Activated CD8-positive, alpha-beta T cell treated with anti-CD3 and anti-CD28 coated beads, Interleukin-2, amount 10 ng/mL, durations not matched to agents 7 days and 5 days (primary cell): ENCODE measurements at places on chromosomes 4 and X.

- DNase-seq = no peak
Measured at GRCh38 chr4:127741247-127741646, 11.0 kb downstream of the SLC25A31 start.

GRCh38 chrX:6262959-6263358, 34.3 kb upstream of the NLGN4X start:
- no peak for DNase-seq

DNA sequence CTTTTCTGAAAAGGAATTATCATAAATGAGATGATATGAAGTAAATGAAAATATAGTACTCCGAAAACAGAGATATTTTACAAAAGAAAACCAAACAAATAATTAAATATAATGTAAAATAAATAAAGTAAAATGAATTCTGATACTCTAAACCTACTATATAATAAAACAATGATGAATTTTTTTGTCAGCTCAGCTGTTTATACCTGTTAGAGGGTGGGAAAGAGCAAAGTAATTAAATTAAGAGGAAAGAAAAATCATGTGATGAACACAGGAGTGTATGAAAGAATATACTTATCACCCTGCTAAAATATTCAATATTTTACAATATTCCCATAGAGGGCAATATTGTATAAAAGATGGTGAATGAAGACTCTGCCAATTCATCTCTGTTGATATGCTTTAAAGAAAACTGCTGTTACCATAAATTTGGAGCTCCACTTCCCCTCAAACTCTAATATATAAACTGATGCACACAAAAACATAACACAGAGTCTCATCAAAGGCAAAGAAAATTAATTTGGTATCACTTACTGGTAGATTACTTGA, 6.5 kb upstream of the NDST4 start:
- DNase-seq = no peak

GRCh38 chrX:14675500-14675899, 146.2 kb downstream of the GLRA2 start:
- no peak for DNase-seq

- no peak for DNase-seq
Measured at GRCh38 chr4:7185487-7186030, 6.8 kb upstream of the SORCS2 start.

GRCh38 chr4:27638163-27638915, 777.7 kb downstream of the STIM2 start:
- DNase-seq = no peak

DNA sequence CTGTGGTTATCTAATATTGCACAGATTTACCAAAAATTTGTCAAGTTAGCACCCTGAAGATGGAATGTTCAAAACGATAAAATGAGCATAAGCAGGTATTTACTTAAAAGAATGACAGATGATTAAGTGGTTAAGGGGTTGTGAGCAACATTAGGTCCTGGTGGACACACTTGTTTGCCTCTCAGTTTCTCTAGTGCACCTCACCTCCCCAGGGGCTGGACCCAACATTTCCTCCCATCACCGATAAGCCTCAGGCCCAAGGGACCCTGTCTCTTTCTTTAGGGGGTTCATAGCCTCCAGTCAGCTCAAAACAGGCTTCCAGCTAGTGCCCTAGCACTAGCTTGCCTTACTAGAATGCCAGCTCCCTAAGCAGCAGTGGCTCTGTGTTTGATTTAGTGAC, 88.0 kb downstream of the ATP11C start:
- DNase-seq = no peak

DNA sequence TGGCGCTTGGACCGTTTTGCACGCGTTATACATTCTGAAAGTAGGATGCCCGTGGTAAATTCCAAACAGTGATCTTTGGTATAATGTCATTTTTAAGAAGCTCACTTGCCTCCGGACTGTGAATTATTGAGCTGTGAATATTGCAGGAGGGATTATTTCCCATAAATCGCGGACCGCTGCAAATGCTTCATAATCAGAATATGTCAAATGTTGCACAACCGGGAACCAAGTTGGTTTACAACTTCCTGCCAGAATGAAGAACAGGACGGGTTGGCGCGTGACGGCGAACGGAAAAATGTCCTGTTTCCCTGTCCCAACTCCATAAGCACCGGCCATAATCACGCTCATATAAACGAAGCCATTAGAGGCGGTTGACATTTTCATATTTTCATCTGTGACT, 67.6 kb downstream of the SHOX start:
- DNase-seq = no peak

DNA sequence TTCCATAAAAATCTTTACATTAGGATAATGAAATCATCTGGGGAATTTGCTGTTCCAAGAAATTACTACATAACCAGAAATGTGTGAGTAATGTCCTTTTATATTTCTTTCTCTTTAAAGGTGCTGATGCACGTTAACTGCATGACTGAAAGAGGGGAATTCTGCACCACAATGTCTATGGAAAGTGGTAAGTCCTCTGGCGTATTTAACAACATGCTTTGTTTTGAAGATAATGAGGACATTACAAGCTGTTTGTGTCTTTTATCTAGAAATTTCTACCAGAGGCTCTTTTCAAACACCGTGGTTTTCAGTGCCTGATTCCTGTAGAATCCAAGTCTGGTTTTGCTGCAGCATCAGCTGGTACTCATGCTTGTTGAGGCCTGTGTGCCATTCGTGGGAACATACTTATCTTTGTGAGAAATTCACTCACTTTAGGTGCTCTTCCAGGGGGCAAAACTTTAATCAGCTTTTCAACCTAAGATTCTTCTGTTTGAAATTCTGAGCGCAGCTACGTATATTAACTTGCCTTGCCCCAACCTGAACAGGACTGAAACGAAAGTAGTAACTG, 257.2 kb downstream of the PDHA2 start:
- DNase-seq = no peak

- peak; percentile 46 for DNase-seq
Measured at GRCh38 chr4:40916880-40917279, 167.1 kb downstream of the NSUN7 start.

DNA sequence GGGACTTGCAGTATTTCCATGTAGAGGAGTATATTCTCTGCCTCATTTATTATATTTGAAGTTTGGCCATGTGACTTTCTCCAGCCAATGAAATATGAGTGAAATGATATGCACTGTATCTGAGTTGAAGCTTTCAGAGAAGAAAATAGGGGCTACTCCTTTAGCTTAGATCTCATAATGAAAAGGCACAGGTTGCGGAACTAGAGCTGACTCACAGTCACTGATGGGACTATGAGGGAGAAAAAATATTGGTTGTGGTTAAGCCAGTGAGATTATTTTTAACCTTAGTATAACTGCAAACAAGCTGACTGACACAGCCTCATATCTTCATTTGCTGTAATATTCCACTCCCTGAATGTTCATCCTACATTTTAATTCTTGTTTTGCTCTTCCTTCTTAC, 1104.3 kb downstream of the RPA4 start:
- no peak for DNase-seq

GRCh38 chrX:149841929-149842328, 39.1 kb upstream of the MAGEA8 start:
- no peak for DNase-seq

DNA sequence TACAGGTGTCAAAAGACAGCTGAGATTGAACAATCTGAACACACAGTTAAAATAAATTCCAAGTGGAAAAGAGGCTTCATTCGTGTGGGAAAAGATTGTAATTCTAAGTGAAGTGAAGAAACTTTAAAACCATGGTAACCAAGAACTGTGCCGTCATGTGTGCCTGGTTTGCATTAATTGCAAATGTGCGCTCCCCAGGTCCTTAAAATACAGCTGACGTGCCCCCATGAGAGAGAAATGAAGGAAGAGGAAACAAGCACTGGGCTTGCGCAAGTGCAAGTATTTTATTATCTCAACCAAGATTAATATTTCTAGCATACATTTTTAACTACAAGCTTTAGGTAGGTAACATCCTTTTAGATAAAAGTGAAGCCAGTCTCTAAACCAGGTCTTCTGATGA, 92.5 kb downstream of the PARM1 start:
- DNase-seq = no peak

- DNase-seq = no peak
Measured at GRCh38 chr4:81030981-81031791, 678 bp downstream of the BMP3 start.

- DNase-seq = no peak
Measured at GRCh38 chr4:170651786-170652185, 562.0 kb upstream of the AADAT start.

GRCh38 chrX:150212672-150213480, 150.2 kb upstream of the MAMLD1 start:
- DNase-seq = no peak

GRCh38 chr4:6939761-6940743, 30.4 kb downstream of the TBC1D14 start:
- no peak for DNase-seq

- no peak for DNase-seq
Measured at GRCh38 chr4:169665046-169665737, 44.8 kb downstream of the CLCN3 start.

DNA sequence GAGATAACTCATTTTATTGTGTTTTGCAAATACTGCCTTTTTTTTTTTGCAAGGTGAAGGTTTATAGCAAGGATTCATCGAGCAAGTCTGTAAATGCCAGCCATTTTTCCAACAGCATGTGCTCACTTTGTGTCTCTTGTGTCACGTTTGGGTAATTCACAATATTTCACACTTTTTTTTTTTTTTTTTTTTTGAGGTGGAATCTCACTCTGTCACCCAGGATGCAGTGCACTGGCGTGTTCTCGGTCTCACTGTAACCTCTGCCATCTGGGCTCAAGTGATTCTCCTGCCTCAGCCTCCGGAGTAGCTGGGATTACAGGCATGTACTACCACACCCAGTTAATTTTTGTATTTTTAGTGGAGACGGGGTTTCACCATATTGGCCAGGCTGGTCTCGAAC, 1.9 kb downstream of the RNF4 start:
- DNase-seq = no peak

GRCh38 chr4:142416711-142417275, 429.3 kb downstream of the INPP4B start:
- DNase-seq = no peak

DNA sequence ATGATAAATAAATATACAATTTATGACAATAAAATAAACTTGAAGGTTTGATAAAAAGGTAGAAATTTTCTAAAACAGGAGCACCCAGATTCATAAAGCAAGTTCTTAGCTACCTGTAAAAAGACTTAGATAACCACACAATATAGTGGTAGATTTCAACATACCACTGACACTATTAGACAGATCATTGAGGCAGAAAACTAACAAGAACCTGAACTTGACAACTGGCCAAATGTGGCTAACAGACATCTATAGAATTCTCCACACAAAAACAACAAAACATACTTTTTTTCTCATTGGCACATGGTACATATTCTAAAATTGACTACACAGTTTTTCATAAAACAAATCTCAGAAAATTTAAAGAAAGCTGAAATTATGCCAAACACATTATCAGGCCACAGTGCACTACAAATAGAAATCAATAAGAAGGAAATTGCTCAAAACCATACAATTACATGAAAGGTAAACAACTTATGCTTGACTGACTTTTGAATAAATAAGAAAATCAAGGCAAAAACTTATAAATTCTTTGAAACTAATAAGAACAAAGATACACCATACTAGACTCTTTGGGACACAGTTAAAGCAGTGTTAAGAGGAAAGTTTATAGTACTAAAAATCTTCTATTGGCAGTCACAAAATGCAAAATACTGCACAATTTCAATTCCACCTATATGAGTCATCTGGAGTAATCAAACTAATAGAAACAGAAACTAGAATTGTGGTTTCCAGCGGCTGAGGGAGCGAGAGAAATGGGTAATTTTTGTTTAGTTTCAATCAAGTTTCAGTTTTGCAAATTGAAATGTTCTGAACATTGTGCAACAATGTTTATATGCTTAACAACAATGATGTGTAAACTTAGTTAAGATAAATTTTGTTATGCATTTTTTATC, 925.6 kb downstream of the SH3BGRL start:
- DNase-seq = peak; percentile 36

DNA sequence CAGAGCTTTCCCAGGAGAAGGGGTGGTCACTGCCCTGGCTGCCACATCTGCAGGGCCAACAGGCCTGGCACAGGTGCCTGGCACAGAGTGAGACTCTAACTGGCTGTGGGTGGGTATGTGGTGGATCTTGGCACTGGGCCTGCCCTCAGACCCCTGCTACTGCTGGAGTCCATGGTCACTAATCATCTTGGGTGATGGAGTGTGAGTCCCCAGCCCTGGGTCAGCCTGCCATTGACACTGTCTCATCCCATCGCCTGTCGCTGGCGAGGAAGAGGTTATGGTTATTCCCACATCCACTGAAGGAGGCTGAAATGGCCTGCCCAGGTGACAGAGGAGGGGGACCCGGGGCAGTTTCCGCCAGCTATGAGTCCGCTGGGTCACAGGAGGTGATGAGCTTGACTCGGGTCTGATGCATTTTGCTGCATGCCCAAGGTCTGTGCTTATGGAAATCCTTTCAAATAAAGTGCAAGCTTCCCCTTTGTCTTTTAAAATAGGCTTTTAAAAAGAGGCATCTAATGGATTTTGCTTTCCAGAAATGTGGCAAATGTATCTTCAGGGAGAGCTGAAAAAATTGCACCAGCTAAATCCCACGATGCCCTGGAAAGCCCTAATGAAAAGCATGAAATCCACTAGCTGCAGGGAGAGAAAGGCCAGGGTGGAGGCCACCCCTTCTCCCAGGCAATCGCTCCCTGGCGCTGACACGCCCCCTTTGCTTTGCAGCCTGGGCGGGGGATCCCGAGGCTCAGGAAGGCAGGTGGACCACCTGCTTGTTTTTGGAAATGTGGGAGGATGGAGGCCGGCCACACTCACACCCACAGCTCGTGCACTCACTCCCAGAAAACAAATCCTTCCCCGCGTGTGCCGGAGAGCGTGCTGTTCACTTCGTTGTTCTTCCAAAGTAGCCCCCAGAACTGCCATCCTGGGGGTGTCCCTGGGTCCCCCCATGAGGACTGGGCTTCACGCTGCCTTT, 54.9 kb downstream of the ABLIM2 start:
- DNase-seq = no peak

DNA sequence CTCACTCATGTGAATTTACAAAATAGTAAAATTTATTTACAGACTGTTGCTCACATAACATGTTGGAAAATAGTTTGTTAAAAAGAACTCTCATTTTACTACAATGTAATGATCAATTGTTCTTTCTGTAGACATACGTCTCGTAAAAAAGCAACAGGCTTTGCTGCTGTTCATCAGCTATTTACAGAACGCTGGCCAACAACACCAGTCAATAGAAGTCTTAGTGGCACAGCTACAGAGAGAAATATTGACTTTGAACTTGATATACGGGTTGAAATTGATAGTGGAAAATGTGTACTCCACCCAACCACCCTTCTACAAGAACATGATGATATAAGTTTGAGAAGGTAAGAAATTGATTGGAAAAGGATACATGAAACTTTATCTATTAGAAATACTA, 47.6 kb upstream of the ADAD1 start:
- DNase-seq = no peak

GRCh38 chr4:111813555-111814140, 331.6 kb upstream of the FAM241A start:
- no peak for DNase-seq
